ENCODE measurements at places on chromosomes 4 and X.

DNA sequence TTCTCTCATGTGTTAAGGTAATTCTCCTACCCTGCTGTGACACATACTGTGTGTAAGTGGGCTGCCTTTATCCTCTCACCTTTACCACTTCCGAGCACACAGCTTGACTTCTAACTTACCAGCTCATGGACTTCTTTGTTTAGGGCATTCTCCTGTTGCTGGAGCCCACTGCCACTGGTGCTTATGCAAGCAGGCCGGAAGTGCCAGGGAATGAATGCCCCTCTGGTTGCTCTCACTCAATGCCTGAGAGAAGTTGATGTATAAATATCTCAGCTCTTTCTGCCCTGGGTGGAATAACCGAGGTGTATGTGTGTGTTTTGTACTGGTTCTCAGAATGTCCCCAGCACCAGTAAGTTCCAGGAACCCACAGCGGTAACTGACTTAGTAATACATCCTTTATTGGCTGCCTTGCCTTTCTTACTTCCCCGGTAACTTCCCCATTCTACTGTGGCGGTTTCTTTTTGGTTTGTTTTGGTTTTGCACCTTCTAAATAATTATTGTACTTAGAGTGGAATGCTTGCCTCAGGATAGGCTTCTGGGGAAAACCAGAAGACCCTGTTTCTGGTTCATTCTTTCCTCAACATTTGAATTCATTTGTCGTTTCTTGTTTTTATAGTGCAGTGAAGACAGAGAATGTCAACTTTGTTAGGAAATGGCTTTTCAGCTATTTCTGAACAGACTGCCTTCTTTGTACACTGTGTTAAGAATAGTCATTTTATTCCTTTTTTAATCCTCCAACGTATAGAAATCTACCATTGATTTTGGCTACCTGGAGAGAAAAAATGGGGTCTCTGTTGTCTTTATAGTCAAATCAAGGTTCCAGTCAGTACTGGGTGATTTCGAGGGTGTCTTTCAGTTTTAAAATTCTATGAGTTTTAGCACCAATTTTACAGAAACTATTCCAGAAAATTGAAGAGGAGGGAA is 45.4 kb downstream of the CXorf58 start:
- no peak for DNase-seq

DNA sequence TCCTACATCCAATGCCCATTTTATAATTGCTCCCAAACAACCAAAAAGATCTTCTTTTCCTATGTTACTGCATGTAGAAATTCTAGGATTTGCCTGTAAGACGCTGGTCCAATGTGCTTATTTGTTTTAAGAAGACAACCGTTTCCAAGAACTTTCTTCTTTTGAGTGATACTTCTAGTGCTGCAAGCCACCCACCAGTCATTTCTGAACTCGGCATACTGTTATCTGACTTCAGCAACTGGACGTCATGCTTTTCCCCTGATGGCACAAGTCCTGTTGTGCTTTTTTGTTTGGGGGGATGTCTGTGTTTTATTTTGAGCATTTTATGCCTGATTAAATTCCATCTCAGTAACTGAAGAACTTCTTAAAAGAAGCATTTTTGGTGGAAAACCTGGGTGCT is 16.0 kb upstream of the RAP1GDS1 start:
- no peak for DNase-seq

- no peak for DNase-seq
Measured at GRCh38 chrX:109774136-109774535, 41.1 kb upstream of the ACSL4 start.

GRCh38 chrX:103889216-103889615 is 57.2 kb upstream of the RAB9B start:
- no peak for DNase-seq

DNA sequence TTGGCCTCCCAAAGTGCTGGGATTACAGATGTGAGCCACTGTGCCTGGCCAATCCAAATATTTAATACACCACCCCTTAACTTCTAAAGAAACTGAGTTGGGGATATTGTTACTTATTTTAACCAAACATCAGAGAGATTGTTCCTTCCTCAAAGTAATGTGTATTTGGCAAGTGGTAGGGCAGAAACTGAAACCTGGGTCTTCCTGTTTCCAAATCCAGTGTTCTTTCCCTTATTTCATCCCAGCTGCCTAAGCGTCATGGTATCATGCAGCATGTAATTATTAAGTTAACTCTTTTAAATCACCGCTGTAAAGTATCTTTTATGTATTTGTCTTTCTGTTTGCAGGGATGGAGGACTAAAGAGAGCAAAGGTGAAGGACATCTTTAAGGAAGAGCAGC is 68.4 kb downstream of the GPAT3 start:
- DNase-seq, result no peak

Data from sciatic nerve (tissue), 2 donors.